ENCODE measurements at places on chromosomes 1 and 21. TPM values are rescaled to one million over a fixed set of nuclear protein-coding genes. Genes with fewer than 3 reads are reported as not detected.

The SYT11 gene
- total RNA-seq: 118 TPM

DNA sequence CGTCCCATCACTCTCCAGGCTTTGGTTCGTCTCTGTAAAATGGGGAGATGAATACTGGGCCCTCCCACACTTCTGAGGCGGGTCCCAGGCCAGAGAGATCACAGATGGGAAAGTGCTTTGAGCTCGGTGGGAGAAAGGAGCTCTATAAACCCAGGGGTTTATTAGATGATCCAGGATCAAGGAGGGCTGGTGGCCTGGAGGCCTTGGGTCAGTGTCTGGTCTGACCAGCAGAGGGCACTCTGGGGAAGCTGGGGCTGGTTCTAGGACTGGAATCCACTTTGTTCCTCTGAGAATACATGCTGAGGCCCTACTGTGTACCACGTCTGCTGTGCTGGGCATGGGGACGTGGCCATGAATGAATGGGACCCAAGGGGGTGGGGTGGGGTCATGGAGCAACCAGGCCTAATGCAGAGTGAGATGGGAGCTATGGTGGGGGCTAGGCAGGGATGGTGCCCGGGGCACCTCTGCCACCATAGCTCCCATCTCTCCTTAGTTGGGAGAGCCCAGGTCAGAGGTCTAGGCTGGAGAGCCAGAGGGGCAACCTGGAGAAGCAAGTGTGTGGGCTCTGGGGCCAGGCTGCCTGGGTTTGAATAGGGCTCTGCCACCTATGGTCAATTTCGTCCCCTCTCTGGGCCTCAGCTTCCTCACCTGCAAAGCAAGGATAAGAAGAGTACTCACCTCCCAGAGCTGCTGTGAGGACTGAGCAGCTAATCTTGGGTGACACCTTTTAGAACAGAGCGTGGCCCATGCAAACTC, 9.0 kb upstream of the FAM131C start:
- DNase-seq: no peak
- no peak overlapping the region for H3K27ac ChIP-seq
- H3K4me1 ChIP-seq: peaks cover 13% of the 10 kb centered on the region
- no peaks in the 10 kb centered on the region for H3K27me3 ChIP-seq
- no peaks in the 10 kb centered on the region for H3K36me3 ChIP-seq

- no peak overlapping the region for H3K27ac ChIP-seq
- no peak overlapping the region for H3K4me3 ChIP-seq
- peaks cover 2% of the 10 kb centered on the region for H3K27me3 ChIP-seq
- H3K36me3 ChIP-seq: no peaks in the 10 kb centered on the region
Measured at GRCh38 chr21:43277481-43278351, 108.9 kb downstream of the CRYAA start.

DNA sequence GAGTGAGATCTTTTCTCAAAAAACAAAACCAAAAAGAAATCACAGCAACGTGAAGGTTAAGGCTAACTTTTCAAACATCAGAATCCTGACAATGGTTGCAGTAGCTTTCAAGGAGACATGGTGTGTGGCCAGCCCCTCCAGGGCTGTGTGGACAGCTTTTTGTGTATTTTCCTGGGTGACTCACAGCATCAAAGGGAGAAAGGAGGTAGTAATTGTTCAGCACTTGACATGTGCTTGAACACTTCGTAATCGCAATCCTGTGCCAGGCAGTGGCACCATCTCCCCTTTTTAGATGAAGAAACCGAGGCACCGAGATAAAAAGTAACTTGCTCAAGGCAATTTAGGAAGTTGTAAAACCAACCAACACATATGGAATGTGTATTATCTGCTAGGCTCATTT, 10.3 kb downstream of the NBL1 start:
- DNase-seq: no peak
- no peak overlapping the region for H3K4me3 ChIP-seq
- H3K4me1 ChIP-seq: peaks cover 40% of the 10 kb centered on the region
- no peak overlapping the region for H3K27ac ChIP-seq

- no peaks in the 10 kb centered on the region for H3K27me3 ChIP-seq
- no peak overlapping the region for H3K4me3 ChIP-seq
- DNase-seq: no peak
Measured at GRCh38 chr1:18407166-18408045, 73.3 kb upstream of the KLHDC7A start.

The NGF gene
- 4.1 TPM for total RNA-seq

The IVL gene
- not detected for total RNA-seq

- H3K27me3 ChIP-seq: no peaks in the 10 kb centered on the region
- peaks cover 8% of the 10 kb centered on the region for H3K36me3 ChIP-seq
- no peak overlapping the region for H3K27ac ChIP-seq
Measured at GRCh38 chr1:34018285-34018684, 146.7 kb downstream of the CSMD2 start.

- no peaks in the 10 kb centered on the region for H3K27me3 ChIP-seq
- peak overlapping the region; percentile 96 for H3K27ac ChIP-seq
- H3K36me3 ChIP-seq: no peaks in the 10 kb centered on the region
- no peak for DNase-seq
- H3K4me1 ChIP-seq: peaks cover 35% of the 10 kb centered on the region
Measured at GRCh38 chr1:44672254-44672955, 1.9 kb downstream of the TMEM53 start.

DNA sequence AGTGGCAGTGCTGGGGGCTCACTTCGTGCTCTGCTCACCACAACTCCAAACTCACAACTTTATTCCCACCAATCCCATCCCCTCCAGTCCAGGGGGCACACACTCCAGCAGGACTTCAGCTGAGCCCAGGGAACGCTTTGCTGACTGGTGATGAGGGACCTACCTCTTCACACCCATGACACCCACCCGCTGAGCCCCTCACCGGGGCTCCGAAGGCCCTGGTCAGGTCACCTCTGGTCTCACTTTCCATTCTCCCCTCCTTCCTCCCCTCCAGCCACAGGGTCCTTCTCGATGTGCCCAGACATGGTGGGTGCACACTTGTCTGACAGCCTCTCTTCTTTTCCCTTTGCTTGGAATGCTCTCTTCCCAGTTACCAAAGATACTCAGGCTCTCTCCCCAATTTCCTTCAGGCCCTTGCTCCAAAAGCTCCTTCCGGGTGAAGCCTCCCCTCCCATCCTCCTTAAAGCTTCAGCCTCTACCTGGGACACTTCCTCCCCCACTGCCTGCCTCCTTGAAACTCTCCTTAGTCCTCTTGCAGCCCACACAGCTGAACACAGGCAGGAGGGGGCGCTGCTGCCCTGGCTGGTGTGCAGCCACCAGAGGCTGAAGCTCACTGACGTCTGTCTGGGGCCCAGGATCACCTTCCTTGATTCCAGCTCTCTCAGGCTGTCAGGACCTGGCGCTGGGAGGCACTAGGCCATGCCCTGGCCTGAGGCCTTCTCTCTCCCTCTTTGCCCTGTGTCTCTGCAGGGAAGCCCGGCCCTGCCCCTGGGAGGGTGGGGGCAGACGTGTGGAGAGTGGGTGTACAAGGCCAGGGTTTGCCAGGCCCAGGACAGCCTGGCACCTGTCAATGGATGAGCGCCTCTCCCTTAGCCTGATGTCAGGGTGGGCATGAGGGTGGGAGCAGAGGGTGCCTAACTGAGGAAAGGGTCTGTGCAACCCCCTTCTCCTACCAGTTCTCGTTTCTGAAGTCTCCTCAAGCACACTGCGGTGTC, 1.6 kb downstream of the KCNE1 start:
- H3K4me3 ChIP-seq: no peak overlapping the region
- H3K4me1 ChIP-seq: peaks cover 8% of the 10 kb centered on the region
- H3K27ac ChIP-seq: no peak overlapping the region
- peak; percentile 45 for DNase-seq
- peaks cover 7% of the 10 kb centered on the region for H3K36me3 ChIP-seq

- no peaks in the 10 kb centered on the region for H3K36me3 ChIP-seq
- H3K27me3 ChIP-seq: peaks cover 4% of the 10 kb centered on the region
- DNase-seq: no peak
- no peak overlapping the region for H3K4me3 ChIP-seq
- peaks cover 52% of the 10 kb centered on the region for H3K4me1 ChIP-seq
Measured at GRCh38 chr21:45032977-45033710, 41.2 kb upstream of the ADARB1 start.

- H3K27me3 ChIP-seq: no peaks in the 10 kb centered on the region
- H3K4me3 ChIP-seq: no peak overlapping the region
- DNase-seq: peak; percentile 30
- no peaks in the 10 kb centered on the region for H3K36me3 ChIP-seq
- no peak overlapping the region for H3K27ac ChIP-seq
Measured at GRCh38 chr21:38712071-38712470, 93.7 kb upstream of the ETS2 start.
